CD4-positive, alpha-beta T cell treated with Interleukin-15 for 1 hour (primary cell): ENCODE measurements at places on chromosomes 2 and 18.

GRCh38 chr2:48540237-48540935, 10.4 kb downstream of the STON1 start:
- no peak for DNase-seq

- DNase-seq = no peak
Observed at GRCh38 chr18:53441761-53442414, 782.6 kb downstream of the MBD2 start.

DNA sequence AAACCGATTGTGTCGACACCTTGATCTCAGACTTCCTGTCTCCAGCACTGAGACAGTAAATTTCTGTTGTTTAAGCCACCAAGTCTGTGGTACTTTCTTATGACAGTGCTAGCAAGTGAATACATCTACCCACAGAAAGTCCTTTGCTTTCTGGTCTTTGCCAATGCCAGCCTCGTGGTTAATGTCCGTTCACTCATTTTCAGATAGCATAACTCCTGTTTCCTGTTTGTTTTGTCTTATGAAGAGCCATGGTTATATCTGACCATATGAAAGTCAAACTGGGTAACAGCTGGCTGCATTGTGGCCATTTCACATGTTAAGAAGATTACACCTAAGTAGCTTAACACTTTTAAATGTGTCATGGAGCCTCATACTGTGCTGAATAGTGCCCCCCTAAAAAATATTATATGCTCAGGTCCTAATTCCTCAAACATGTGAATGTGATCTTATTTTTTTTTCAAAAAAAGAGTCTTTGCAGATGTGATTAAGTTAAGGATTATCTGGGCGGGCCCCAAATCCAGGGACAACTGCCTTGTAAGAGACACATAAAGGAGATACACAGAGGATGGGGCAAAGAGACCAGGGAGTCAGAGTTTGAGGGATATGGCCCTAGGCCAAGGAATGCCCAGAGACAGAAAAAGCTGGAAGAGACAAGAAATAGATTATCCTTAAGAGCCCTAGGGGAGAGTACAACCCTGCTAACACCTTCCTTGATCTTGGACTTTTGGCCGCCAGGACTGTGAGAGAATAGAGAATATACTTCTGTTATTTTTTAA, 118.0 kb downstream of the KCNE4 start:
- no peak for DNase-seq

- no peak for DNase-seq
Observed at GRCh38 chr2:175371378-175371777, 189.9 kb upstream of the ATP5MC3 start.

- DNase-seq = no peak
Observed at GRCh38 chr2:27901234-27901633, 10.7 kb downstream of the BABAM2 start.

DNA sequence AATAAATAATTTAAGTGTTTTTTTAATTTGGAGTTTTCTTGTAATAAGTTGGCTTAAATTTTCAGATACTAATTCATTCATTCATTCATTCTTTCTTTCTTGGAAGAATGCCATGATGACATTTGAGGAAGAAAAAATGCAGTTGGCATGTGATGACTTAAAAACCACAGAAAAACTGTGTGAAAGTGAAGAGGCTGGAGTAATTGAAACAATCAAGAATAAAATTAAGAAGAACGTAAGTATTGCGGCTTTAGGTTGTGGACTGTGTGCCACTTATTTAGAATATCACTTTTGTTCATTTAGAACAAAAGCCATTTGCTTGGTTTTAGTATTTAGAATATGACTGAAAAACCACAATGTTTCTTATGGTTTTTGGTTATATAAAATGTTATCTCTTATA, 51.4 kb downstream of the TTC39C start:
- no peak for DNase-seq

GRCh38 chr2:66390152-66390551, 44.8 kb upstream of the MEIS1 start:
- DNase-seq = no peak

DNA sequence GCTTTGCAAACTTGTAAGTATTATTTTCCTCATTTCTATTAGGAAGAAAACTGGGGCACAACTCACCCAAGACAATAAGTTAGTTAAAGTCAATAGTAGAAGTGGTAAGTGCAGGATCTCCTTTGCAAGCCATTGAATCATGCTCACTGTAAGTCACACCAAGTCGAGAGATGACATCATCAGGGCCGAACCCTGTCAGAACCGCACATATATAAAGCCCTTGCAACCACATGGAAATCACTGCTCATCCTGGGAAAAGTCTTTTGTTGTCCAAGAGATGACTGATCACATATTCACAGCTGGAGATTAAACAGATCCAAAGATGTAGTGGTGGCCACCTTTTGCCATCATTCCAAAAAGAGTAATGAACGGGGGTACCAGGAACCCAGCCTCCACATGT, 484.8 kb upstream of the ID2 start:
- DNase-seq = no peak

DNA sequence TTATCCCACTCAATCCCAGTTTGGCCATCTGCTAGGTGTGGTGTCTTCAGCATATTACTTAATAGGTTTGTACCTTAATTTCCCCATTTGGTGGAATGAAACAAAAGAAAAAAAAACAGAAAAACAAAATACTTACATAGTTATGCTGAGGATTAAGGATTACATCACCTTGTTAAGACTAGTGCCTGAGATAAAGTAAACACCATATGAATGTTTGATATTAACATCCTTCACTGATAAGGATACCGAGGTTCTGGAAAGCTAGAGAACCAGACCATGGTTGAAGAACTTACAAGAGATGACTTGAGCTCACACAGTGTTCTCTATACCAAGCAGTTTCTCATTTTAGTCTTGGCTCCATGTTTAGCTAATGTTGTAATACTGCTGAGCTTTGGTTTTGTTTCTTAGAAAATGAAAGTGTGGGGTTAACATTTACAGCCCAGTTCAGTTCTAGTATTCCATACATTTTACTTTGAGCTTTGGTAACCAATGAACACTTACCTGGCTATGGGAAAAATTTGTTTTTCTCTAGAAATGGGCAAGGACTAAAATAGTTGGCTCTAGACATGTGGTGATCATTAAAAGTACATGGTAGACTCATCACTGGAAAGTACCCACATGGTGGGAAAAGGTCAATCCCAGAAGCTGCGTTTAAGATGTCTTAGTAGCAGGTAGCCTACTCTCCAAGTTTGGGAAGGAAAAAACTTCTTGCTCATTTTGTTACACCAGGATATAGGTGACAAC, 5.8 kb upstream of the GPD2 start:
- no peak for DNase-seq
